ENCODE measurements at places on chromosomes 7 and 10. TPM values are rescaled to one million over a fixed set of nuclear protein-coding genes. Genes with fewer than 3 reads are reported as not detected.

PAPOLB gene
- not detected for total RNA-seq

TMEM178B gene
- not detected for total RNA-seq

CALHM1 gene
- total RNA-seq: not detected

ASB10 gene
- total RNA-seq: not detected

DDC gene
- not detected for total RNA-seq

TRIL gene
- total RNA-seq: not detected

CYP3A7 gene
- total RNA-seq: not detected

INPP5A gene
- 16.2 TPM for total RNA-seq

PROSER2 gene
- total RNA-seq: 22.2 TPM

ERVW-1 gene
- not detected for total RNA-seq

STOX1 gene
- 0.17 TPM for total RNA-seq

CNNM1 gene
- 0.42 TPM for total RNA-seq

INTS15 gene
- total RNA-seq: 19.3 TPM

PTPN20 gene
- 5.4 TPM for total RNA-seq

RNF32 gene
- 0.68 TPM for total RNA-seq

VSTM4 gene
- not detected for total RNA-seq

GPR85 gene
- total RNA-seq: 0.63 TPM

MYO1G gene
- 0.04 TPM for total RNA-seq

ATRNL1 gene
- total RNA-seq: 0.07 TPM

SEC23IP gene
- 35.8 TPM for total RNA-seq

LIPM gene
- 0.11 TPM for total RNA-seq

CFAP69 gene
- 0.95 TPM for total RNA-seq

COBL gene
- 0.78 TPM for total RNA-seq

ITIH5 gene
- not detected for total RNA-seq

CDC14C gene
- not detected for total RNA-seq

GNA12 gene
- 25.1 TPM for total RNA-seq

FZD1 gene
- total RNA-seq: 4.1 TPM

EPO gene
- total RNA-seq: 0.41 TPM

BICC1 gene
- total RNA-seq: 2.0 TPM

TAS2R41 gene
- total RNA-seq: not detected

NSMCE4A gene
- 50.5 TPM for total RNA-seq

PAX2 gene
- not detected for total RNA-seq

ZNF786 gene
- total RNA-seq: 5.5 TPM
